ENCODE measurements at places on chromosomes 1 and 21. TPM values are rescaled to one million over a fixed set of nuclear protein-coding genes. Genes with fewer than 3 reads are reported as not detected.

Gene MIXL1
- total RNA-seq, result 1.2 TPM

Gene ELF3
- total RNA-seq, result 0.29 TPM

Gene CD34
- total RNA-seq, result 174 TPM

Gene LCE2B
- total RNA-seq, result not detected

Gene LCE2A
- total RNA-seq, result not detected

Gene OR2T34
- not detected for total RNA-seq

Gene RIPPLY3
- total RNA-seq, result not detected

Gene HSD3B1
- not detected for total RNA-seq

Gene GPR37L1
- not detected for total RNA-seq

Gene SPRR1B
- total RNA-seq, result not detected

Gene SELENON
- 166 TPM for total RNA-seq

Gene CADM3
- 2.7 TPM for total RNA-seq

Gene IFI44L
- 1.5 TPM for total RNA-seq

Gene MCOLN2
- total RNA-seq, result not detected

Gene CORT
- not detected for total RNA-seq

Gene CRP
- not detected for total RNA-seq

Gene NPPB
- not detected for total RNA-seq

Gene S100A8
- total RNA-seq, result not detected

Gene SPRR5
- not detected for total RNA-seq

Gene KRTAP7-1
- not detected for total RNA-seq

Gene KIAA0040
- 21.5 TPM for total RNA-seq

Gene PLA2G2C
- total RNA-seq, result not detected

Gene GFI1
- 0.14 TPM for total RNA-seq

Gene ASH1L
- total RNA-seq, result 29.4 TPM

Gene TTC39A
- 1.7 TPM for total RNA-seq

Gene OR2T33
- not detected for total RNA-seq

Gene ZC3H12A
- 6.3 TPM for total RNA-seq

Gene CACNA1S
- not detected for total RNA-seq

Gene THEMIS2
- 11.1 TPM for total RNA-seq

Gene OPRD1
- not detected for total RNA-seq

Gene LRRC3
- total RNA-seq, result 4.2 TPM

Gene TOE1
- total RNA-seq, result 16.3 TPM

Gene ANGPTL3
- total RNA-seq, result not detected

Gene TXNDC12
- 57.4 TPM for total RNA-seq

Gene SH2D1B
- not detected for total RNA-seq

Gene PRELP
- total RNA-seq, result not detected

Gene LCE1B
- total RNA-seq, result not detected

Gene UQCRHL
- total RNA-seq, result 1.8 TPM

Measured in endothelial cell of umbilical vein (primary cell).